Muscle of arm (tissue), 14 donors: ENCODE measurements at places on chromosomes 1 and 21. TPM values are rescaled to one million over a fixed set of nuclear protein-coding genes. Genes with fewer than 3 reads are reported as not detected.

GRCh38 chr1:189977184-189977583, 500.5 kb downstream of the BRINP3 start:
- no peak for DNase-seq

DNA sequence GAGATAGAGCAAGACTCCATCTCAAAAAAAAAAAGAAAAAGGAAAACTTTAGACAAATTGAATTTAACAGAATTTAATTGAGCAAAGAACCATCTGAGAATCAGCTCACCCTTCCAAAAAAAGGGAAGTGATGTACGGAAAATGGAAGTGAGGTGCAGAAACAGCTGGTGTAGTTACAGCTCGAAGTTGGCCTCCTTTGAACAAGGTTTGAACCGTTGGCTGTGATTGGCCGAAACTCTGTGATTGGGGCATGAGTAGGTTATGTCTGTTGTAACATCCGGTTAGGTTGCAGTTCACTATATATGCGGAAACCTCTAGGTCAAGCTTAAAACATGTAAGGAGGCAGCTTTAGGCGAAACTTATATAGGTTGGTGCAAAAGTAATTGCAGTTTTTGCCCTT, 97.9 kb upstream of the KIF26B start:
- DNase-seq, result no peak

DNA sequence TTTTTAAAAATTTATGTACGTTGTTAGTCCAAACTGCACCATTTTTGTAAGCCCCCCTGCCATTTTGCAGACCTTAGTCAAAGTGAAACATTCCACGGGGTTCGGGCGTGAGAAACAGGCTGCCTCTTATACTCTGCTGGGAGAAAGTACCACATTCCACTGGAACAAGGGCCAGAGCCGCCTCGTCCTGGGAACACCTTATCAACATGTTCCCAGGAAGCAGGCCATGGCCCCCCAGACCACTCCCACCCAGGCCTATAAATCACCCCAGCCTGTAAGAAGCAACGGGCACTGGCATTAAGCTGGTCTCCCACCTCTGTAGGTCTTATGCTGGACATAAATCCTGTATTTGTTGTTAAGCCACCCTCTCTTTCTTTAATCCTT, 854 bp upstream of the ZRANB2 start:
- DNase-seq, result no peak

GRCh38 chr1:30320581-30320890, 402.8 kb downstream of the MATN1 start:
- no peak for DNase-seq

DNA sequence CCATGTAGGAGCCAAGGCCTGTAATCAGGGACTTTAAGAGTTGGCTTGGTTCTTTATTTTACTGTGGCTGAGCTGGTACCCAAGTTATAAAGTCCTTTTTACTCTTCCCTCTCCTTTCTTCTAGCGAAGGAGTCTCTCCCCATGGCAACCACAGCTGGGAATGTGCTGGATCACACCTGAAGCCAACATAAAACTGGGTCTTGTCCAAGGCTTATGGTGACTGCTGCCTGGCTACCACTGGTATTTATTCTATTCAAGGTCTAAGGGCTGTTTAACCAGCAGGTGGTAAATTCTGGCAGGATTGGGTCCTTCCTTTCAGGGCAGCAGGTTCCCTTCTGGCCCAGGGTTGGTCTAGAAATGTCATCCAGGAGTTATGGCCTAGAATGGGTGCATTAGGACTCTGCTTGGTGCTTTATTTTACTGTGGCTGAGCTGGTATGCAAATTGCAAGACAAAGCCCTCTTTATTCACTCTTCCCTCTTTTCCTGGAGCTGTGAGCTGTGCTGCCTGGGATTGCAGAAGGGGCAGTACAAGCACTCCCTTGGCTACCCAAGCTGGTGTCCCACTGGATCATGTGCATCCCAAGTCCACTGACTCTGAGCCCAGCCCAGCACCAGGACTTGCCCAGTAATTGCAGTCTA, 26.6 kb downstream of the SLC22A15 start:
- DNase-seq, result no peak

- DNase-seq, result no peak
Measured at GRCh38 chr1:1207571-1207892, 1.1 kb upstream of the TNFRSF18 start.

DNA sequence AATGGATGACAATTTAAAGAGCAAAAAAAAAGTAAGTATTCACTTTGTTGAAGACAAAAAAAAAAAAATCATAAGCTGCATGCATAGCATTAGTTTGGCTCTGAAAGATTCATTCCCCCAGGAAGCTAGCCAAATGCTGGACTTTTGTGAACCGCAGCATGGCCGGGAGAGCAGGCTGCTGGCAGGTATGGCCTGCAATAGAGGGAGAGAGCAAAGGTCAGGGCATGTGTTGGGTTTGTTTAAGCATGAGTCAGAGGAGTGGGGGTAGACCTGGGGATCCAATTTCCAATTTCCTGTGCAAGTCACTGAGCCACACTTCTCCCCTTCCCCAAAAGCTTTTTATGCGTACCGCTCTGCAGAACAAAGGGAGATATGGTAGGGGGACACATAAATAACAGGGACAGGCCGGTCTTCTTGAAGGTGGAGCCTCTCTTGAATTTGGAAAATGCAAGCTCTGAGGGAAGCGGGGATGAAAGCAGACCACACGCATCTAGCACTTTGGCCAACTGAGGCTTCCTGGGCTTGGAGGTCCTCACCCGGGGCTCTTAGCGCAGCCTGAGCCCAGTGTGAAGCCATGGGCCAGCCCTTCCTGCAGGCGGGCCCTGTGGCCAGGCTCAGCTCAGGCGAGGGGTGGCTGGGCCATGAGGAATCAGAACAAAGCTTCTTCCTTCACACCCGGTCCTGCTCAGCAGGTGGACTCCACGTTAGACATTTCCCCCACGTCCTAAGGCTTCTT, 171.1 kb downstream of the TOMM20 start:
- DNase-seq, result peak; percentile 50

DNA sequence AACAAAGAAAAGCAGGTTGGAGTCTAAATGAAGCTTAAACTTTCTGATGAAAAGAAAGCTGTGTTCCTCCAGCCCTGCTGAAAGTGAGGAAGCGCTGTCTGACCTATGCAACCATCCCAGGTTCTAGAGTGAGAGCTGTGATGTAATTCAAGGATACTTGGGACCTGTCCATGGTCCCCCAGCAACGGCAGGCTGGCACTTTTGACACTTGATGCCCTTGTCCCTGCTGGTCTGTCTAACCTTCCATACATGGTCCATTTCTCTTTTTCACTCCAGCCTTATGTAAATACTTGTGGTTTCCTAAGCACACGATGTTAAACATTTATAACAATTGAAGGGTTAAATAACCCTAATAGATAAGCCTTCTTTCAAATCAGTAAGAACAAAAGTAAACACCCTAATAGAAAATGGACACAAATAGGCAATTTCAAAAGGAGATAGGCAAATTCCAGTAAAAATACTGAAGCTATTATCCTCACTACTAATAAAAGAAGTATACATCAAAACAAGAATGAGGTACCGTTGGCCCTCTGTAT, 17.7 kb upstream of the KDM4A start:
- no peak for DNase-seq

DNA sequence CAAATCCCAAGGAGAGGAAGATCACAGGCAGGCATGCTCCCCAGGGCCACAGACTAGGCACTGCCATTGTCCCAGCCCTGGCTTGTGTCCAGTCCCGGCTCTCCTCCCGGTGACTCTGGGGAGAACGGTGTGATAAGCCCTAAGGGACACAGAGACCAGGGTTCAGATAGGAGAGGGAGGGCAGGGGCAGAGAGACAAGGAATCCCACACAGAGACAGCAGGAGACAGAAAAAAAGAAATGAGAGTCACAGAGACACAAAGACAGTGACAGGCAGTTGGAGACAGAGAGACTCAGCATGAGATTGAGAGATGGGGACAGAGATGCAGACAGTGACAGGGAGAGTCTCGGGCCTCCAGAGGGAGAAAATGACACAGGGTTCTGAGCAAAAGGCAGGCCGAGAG, 361 bp downstream of the INSRR start:
- DNase-seq, result no peak

DNA sequence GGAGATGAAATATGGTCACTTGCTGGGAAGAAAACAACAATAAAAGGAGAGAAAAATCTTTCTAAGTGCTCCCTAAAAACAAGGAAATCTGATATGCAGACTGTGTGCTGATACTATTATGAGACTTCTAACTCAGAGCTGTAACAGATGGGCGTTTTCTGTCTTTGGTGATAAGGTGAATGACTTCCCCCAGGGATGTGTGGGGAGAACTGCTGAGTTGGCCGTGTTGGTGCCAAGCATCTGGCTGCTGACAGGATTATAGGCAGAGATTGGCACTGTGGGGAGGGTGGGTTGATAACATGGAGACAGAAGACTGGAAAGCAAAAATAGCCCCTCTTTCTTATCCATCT, 438.5 kb upstream of the PLXNA2 start:
- DNase-seq, result no peak

- no peak for DNase-seq
Measured at GRCh38 chr1:1125945-1126344, 10.1 kb upstream of the C1orf159 start.

- no peak for DNase-seq
Measured at GRCh38 chr1:26608895-26609294, 79.3 kb downstream of the RPS6KA1 start.

DNA sequence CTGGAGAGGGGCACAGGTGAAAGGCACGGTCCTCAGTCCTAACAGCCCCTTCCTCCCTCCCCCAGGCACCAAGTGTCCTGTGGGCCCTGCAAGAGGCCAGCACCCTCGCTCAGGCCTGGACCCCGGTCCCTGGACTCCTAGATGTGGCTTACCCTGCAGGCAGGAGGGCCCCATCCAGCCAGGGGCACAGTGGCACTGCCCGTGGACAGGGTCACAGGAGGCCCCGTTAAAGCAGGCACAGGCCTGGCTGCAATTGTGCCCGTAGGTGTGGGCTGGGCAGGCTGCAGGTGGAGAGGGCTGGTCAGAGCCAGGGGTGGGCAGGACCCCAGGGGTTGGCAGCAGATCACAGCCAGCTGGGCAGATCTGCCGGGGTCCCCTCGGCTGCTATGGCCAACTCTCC, 44.5 kb downstream of the ARHGEF16 start:
- no peak for DNase-seq

DNA sequence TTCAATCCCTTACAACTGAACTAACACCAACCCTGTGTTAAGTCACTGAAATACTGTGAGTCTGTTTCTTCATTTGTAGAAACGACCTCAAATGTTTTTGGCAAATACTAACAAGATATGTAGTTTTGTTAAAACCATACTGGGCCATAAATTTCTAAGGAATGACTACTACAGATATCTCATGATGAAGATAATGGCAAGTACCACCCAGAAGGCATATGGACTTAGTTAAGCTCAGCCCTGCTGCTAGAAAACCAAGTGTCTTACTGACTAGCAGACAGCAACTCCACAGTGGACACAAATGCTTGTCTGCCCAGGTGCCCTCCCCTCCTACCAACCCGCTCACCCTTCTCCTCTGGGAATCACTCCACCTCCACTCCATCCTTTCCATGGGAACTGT, 44.5 kb upstream of the BMP8B start:
- DNase-seq, result no peak

GRCh38 chr1:17084787-17085186, 31.0 kb upstream of the SDHB start:
- DNase-seq, result no peak

DNA sequence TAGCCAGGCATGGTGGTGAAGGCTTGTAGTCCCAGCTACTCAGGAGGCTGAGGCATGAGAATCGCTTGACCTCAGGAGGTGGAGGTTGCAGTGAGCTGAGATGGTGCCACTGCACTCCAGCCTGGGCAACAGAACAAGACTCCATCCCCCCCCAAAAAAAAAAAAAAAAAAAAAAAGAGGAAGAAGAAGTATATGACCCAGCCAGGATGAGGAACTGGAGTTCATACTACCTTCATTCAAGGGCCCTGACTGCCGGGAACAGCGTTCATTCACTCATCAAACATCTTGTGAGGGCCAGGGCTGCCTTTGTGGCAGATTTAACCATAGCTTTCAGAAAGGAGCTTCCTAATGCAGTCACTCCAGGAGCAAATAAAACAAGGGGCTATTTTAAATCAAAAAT, 127.6 kb downstream of the MRPS6 start:
- DNase-seq, result no peak

DNA sequence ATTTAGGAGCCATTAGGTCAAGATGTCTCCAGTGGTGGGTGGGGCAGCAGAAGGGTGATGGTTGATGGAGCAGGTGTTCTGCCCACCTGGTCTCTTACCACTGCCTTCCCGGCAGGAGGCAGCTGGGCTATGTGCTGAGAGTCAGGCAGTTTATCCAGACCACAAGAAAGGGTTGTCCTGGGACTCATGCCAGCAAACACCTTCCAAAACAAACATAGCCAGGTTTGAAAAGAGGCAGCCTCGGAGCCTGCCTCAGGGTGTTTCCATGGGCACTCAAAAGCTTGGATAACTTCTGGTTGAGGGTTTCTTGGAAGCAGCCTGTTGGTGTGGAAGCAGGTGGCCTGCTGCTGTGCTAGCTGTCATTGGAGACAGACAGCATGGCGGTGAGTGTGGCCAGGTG, 187.2 kb downstream of the PCP4 start:
- no peak for DNase-seq

DNA sequence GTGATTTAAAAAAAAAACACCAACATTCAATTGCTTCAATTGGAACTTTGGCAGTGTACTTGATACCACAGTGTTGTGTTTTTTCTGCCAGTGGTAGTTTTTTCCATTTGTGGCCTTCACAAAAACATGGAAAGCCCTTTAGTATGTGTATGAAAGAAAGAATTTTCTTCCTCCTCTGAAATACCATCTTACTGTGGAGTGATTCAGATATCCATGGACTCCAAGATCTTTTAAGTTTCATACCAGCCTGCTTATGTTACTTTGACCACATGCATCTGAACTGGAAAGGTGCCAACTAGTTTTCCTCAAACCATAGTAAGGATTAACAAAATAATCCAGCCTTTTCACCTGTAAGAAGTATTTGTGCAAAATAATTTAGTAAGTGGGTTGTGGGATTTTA, 3.4 kb downstream of the PPP2R5A start:
- DNase-seq, result no peak

DNA sequence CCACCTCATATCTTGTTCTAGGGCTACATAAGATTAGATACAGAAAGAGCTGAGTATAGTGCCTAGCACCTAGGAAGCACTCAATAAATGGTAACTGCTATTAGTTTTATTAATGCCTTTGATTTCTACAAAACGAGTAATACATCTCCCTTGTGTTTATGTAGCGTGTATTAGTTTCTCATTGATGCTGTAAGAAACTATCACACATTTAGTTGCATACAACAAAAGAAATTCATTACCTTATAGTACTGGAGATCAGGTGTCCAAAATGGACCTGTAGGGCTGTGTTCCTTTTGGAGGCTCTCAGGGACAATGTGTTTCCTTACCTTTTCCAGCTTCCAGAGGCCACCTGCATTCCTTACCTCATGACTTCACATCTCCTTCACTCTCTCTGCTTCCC, 961 bp upstream of the ERO1B start:
- no peak for DNase-seq

GRCh38 chr1:34701326-34702060, 53.4 kb upstream of the GJB5 start:
- no peak for DNase-seq

GRCh38 chr21:20443558-20444155, 554.6 kb upstream of the NCAM2 start:
- DNase-seq, result no peak

The CLDN17 gene
- polyA plus RNA-seq, result not detected

The TRIM17 gene
- polyA plus RNA-seq, result 1.8 TPM

The TMEM54 gene
- 4.8 TPM for polyA plus RNA-seq

The SYT6 gene
- 0.97 TPM for polyA plus RNA-seq

The TNN gene
- 3.1 TPM for polyA plus RNA-seq

The RASSF5 gene
- 4.8 TPM for polyA plus RNA-seq

The TTF2 gene
- polyA plus RNA-seq, result 15.7 TPM

The AKR7A3 gene
- polyA plus RNA-seq, result 1.5 TPM

The PRELP gene
- 2.0 TPM for polyA plus RNA-seq
